Nephron progenitor cell (in vitro differentiated cells): ENCODE measurements at places on chromosomes 6 and 20.

DNA sequence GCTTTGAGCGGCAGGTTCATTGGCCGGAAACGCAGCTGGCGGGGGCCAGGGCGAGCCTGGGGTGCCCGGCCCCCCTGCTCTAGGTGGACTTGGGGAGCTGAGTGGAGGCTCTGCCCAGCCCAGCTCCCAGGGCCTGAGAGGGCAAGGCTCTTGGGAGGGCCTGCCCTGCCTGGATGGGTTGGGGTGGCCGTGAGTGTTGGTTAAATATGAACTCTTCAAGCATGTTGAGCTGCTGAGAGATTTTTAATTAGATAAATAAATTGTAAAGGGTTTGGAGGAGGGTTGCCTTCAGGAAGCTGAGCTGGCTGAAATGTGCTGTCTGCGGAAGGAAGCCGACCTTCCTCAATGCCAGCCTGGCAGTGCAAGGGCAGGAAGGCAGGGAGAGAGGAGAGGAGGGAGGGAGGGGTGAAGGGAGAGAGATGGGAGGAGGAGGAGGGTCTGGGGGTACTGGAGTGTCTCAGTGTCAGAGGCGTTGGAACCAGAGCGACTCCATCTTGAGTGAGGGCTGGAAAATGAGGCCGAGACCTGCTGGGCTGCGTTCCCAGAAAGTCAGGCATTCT, 39.4 kb upstream of the PMEPA1 start:
- DNase-seq = no peak

DNA sequence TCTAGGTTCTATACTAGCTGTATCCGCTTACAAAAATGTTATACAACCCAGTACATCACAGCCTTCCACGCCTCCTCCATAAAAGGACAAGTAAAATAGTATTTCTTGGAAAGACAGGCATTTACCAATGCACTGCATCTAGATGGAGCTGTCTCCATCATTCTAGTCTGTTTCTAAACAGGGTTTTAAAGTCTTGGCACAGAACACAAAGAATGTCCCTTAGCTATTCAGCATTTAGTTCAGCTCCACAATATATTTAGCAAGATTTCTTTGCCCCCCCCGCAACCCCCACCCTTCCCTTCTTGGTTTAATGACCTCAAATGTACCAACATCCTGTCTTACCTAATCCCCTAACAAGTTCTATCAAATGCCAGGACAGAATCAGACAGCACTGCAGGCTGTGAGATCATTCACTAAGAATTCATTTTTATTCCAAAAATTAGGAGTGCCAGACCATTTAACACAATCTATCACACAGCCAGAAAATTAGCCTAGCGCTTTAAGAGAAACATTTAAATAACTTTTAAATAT, 198.6 kb downstream of the BACH2 start:
- no peak for DNase-seq

DNA sequence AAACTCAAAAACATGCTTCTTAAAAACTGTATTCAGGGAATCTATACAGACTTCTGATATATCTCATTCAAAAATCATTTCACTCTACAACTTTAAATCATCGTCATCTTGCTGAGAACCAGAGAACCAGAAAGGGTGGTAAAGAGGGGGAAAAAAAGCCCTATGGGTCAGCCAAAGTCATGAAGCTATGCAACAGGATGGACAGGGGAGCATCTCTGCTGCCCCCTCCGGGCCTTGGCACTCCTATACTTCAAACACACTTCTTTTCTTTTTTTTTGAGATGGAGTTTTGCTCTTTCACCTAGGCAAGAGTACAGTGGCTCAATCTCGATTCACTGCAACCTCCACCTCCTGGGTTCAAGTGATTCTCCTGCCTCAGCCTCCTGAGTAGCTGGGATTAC, 73.5 kb upstream of the NFATC2 start:
- DNase-seq = no peak

DNA sequence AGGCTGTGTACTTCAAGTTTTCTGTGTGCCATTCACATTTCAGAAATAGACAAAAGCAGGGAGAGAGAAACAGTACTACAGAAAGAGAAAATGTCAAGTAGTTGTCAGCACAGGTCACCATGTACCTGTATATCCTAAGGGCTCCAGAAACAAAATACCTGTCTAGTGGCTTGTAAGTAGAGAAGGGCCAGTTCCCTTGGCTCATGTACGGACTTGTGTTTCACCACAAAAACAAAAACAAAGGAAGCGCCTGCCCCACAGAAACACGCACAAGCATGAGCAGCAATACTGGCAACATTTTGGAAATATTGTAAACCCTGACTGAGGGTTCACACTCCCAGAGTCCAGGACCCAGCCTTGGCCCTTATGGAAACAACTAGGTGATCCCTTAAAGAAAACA, 44.3 kb downstream of the CNKSR3 start:
- DNase-seq = no peak

- DNase-seq = peak; percentile 60
Observed at GRCh38 chr20:36399147-36399968, 93.2 kb downstream of the DLGAP4 start.

GRCh38 chr6:169340395-169340794, 86.7 kb upstream of the THBS2 start:
- DNase-seq = no peak

GRCh38 chr6:95489185-95489863, 88.0 kb upstream of the MANEA start:
- DNase-seq = no peak

DNA sequence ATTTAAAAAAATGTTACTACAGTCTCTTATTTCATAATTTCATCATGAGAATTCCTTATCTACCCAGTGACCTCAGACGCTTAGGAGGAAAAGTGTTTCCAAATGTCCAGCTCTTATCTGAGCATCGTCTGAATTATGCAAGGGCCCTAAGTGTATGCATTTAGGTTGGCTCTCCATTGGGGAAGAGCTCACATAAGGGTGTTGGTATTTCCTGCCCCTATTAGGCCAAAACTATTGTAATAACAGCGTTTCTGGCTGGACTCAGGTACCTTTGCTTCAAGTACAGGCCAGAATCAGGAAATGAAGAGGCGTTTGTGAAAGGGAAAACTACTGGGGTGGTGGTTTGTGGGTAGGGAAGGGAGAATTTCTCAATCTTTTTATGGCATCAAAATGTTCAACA, 40.4 kb upstream of the SGK1 start:
- DNase-seq = no peak

DNA sequence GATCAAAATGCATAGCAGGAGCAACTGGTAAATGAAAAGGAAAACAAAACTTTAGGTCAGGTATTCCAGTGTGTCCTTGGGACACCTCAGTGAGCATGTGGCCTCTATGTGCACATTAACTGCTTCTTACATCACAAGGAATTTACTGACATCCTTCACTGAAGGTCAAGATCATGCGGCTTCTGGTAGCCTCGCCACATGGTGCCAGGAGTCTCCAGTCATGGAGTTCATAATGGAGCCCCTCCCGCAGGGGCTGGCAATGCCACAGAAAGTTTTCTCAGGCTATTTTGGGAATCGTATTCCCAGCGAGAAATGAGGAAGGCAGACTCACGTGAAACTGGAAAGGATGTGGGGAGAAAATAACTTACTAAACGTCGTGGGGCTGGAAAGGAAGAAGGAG, 19.7 kb upstream of the SLC22A3 start:
- no peak for DNase-seq

- DNase-seq = peak; percentile 71
Observed at GRCh38 chr6:89411145-89412070, 665 bp downstream of the RRAGD start.

DNA sequence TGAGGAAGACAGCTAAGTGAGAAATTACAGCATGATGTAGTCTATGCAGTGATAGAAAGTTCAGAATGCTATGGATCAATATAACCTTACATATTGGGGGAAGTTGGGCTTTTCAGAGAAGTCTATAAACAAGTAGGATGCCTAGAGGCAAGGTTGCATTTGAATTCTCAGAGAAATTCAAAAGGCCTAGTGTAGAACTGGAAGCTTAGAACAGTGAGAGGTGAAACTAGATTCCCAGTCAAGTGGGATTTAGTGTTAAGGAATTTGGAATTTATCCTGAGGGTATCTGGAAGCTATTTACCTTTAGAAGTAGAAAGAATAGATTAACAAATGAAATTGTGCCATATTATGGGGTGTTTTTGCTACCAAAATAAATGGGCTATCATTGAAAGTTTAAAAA, 4.3 kb downstream of the CENPW start:
- no peak for DNase-seq

GRCh38 chr6:46925563-46926253, 4.0 kb upstream of the ADGRF5 start:
- no peak for DNase-seq

GRCh38 chr20:25341716-25342680, 48.6 kb downstream of the ABHD12 start:
- DNase-seq = no peak

GRCh38 chr6:104630955-104631354, 228.8 kb downstream of the HACE1 start:
- DNase-seq = no peak

DNA sequence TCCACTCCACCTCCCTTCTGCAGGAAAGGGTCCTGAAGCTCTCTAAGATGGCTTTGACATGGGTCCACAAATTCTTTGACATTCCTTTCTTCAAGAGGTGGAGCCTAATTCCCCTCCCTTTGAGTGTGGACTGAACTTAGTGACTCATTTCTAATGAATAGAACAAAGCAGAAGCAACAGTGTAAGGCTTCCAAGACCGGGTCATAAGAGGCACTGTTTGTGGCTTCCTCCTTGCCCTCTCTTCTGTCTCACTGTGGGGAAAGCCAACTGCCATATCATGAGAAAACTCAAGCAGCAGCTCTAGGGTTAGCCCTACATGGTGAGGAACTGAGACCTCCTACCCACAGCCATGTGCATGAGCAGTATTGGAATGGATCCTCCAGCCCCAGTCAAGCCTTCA, 5.9 kb upstream of the CDK5RAP1 start:
- DNase-seq = no peak

DNA sequence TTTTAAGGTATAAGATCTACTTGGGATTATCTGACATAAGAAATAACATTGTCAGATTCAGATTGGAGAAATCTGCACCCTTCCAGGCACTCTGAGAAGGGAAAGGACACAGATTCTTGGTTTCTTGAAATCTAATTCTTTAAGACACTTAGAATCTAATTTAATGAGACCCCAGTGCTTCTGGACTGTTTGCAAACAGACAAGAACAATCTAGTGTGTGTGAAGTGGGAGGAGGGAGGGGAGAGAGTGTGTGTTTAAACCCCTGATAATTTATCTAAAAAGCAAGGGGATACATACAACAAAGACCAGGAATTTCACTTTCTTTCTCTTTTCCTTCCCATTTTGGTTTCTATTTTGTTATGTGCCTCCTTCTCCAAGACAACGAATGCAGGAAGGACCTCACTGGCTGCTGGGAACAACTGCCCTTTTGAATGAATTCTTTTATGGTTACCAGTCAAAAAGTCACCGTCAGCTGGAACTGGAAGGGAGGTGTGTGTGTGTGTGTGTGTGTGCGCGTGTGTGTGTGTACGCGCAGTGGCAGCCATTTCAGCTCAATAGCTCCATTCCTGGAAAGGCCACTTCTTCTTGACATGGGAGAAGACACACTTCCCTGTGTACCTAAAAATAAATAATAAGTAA, 129.4 kb downstream of the BCAS1 start:
- peak; percentile 25 for DNase-seq

GRCh38 chr6:50030350-50030749, 8.6 kb upstream of the DEFB110 start:
- DNase-seq = no peak

- DNase-seq = no peak
Observed at GRCh38 chr6:98530732-98531131, 303.6 kb upstream of the POU3F2 start.

GRCh38 chr6:27592481-27593199, 119.7 kb upstream of the ZNF184 start:
- peak; percentile 72 for DNase-seq

- no peak for DNase-seq
Observed at GRCh38 chr6:119368921-119369320, 19.4 kb upstream of the MAN1A1 start.

GRCh38 chr6:157449610-157450009, 68.6 kb downstream of the ZDHHC14 start:
- DNase-seq = no peak

- DNase-seq = no peak
Observed at GRCh38 chr20:35772563-35773058, 796 bp downstream of the PHF20 start.
